DMS79 (cell line): ENCODE measurements at places on chromosomes 6 and 20.

GRCh38 chr6:135066397-135066796 lies 11.8 kb upstream of the HBS1L start:
- no peak for DNase-seq

DNA sequence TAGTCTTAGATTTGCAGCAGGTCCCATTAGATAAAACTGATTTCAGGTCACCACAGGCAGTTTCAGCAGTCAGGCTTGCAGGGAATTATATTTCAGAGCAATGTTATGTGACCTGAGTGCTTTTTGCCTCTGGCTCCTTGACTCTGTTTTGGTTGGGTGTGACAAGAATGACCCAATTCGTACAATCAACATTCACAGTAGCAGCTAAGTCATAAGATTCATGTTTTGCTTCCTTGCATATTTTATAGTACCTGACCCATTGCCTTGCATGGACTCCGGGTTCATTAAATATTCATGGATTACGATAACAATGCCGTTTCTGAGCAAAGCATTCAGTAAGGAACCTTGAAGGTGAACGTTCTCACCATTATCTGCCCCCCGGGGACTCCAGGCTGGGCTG lies 152.0 kb upstream of the CST7 start:
- DNase-seq: no peak

GRCh38 chr20:37384683-37385174 lies 38.8 kb downstream of the SRC start:
- DNase-seq: no peak

- DNase-seq: no peak
Observed at GRCh38 chr6:148307405-148307804, 35.2 kb upstream of the SASH1 start.

- DNase-seq: no peak
Observed at GRCh38 chr6:140744659-140745320, 1370.3 kb upstream of the CITED2 start.

GRCh38 chr20:41373931-41374920 lies 7.6 kb upstream of the EMILIN3 start:
- DNase-seq: no peak

- no peak for DNase-seq
Observed at GRCh38 chr6:157211603-157212455, 111.5 kb downstream of the TMEM242 start.

DNA sequence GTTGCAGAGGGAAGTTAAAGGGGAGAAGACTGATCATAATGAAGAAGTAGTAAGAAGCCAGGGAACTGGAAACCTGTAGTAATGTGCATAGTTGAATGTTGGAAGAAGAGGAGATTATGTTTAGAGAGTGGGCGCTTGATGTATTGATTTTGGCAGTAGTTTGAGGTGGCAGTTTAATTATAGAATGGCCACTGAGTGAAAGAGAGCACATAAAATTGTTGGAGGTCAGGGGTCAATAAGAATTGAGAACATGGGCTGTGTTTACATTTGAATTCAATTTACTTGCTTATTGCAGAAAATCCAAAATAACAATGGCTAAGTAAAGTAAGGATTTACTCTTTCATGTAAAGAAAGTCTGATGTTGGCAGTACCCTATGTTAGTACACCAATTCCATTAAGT lies 15.7 kb downstream of the VTA1 start:
- DNase-seq: no peak

GRCh38 chr6:2615251-2615650 lies 135.5 kb downstream of the MYLK4 start:
- DNase-seq: no peak

- DNase-seq: no peak
Observed at GRCh38 chr20:16052456-16052855, 520.8 kb downstream of the KIF16B start.

DNA sequence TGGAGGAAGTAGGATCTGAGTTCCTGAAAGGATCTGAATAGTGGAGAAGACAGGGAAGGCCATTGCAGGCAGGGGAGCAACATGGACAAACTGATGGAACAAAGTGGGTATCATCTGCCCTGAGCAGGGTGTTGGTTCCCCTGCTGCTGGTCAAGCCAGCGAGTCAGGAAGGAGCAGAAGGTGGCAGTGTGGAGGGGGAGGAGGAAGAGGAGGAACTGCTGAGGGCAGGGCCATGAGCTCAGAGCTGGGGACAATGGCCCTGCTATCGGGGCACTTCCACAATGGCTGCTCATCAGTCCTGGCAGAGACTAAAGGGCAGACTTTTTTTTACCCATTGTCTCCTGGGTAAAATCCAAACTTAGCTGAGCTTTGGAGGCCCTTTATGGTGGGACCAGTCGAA lies 13.6 kb downstream of the CNBD2 start:
- DNase-seq: no peak

GRCh38 chr6:107106165-107106564 lies 9.2 kb downstream of the BEND3 start:
- DNase-seq: no peak

DNA sequence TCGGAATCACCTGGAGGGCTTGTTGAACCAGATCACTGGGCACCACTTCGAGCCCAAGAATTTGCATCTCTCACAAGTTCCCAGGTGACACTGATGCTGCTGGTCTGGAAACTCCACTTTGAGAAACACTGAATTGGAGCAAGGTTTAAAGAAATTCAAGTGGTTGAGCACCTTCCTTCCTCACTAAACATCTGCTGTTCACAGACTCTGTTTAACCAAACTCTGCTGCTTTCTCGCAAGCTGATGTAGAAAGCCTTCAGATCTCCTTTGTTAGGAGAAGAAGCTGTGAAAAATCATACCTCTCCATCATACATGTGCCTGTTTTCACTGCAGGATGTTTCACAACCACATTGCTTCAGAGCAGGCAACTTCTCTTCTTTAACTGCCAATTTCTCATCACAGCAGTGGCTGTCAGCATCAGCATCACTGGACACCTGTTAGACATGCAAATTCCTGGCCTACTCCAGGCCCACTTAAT lies 87.5 kb upstream of the TOP1 start:
- no peak for DNase-seq
